ENCODE measurements at places on chromosomes 2 and 18. TPM values are rescaled to one million over a fixed set of nuclear protein-coding genes. Genes with fewer than 3 reads are reported as not detected.

DNA sequence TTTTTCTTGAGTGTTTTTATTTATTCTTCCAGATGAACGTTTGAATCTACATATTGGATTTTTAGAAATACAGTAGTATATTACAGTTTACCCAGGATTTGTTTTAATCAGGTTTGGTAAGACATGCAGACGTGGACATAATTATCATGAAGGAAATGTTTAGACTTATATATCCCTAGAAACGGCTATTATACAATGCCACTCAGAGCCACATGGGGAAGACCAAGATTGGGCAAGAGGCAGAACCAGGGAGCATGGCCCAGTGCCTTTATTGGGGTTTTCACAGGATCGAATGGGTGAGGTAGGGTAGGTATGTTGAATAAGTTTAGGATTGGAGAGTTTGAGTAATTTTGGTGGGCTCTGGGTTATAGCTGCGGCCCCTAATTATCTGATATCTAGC lies 212.2 kb downstream of the CAMKMT start:
- DNase-seq, result no peak

Gene ZNF892
- total RNA-seq, result 6.5 TPM

- DNase-seq, result no peak
Measured at GRCh38 chr2:154707994-154708575, 9.6 kb downstream of the KCNJ3 start.

Gene PRSS56
- total RNA-seq, result not detected

GRCh38 chr2:41142478-41142877 lies 690.6 kb upstream of the SLC8A1 start:
- no peak for DNase-seq

DNA sequence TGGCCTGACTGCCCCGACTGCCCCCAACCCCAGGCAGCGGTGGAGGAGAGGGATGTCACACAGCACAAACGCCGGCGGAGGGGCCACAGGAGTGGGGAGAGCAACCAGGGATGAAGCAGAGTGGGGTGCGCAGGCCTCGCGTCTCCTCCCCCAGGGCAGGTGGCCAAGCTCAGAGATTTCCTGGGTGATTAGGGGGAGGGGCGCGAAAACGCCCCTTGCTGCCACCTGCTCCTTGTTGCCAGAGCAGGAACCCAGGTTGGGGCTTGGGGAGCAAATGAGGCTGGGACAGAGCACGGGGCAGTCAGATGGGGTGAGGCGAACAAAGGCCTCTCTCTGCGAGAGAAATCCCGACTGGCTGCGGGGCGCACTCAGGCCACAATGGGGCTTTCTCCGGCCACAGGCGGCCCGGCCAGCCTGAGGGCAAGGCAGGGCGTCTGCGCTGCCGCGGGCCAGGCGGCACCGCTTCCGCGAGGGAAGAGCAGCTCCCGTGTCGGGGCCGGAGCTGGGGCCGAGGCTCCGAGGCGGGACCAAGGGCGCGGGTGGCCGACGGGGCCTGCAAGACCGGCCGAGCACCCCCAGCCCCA lies 11.5 kb downstream of the TEX44 start:
- DNase-seq, result peak; percentile 93

GRCh38 chr2:240785424-240786335 lies 34.3 kb downstream of the KIF1A start:
- peak; percentile 79 for DNase-seq

Gene GRHL1
- 0.29 TPM for total RNA-seq

Data from osteoblast (primary cell).